H1 (cell line): ENCODE measurements at places on chromosomes 11 and 22.

DNA sequence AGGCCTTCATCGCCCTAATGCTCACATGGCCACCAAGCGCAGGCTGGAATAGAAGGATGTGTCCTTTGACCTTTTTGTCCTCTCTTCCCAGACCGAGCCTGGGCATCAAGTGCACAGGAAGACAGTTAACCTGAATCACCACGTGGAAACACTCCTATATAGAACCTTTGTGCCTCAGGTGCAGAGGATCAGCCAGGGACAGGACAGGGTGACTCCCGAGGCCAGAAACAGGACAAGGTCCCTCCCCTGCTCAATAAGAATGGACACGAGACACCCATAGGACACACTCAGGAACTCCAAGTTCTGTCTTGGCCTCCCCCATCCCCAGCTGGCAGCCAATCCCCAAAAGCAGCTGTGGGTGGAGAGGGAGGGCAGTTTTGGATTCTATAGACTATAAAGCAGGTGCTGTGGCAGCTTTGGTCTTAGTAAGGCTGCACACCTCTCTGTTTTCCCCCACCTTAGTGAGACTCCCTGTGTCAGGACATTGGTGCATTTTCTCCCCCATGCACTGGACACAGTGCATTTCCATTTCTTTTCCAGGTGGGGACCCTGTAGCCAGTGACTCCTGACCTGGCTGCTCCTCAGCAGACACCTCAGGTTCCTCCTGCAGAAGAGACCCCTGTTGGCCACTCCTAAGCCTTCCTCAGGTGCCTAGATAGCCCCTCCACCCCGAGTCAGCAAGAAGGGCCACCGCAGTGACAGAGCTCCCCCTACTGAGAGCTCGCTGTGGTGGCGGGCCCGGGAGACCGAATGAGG lies 43.6 kb upstream of the POU2AF1 start:
- peak; percentile 87 for DNase-seq

DNA sequence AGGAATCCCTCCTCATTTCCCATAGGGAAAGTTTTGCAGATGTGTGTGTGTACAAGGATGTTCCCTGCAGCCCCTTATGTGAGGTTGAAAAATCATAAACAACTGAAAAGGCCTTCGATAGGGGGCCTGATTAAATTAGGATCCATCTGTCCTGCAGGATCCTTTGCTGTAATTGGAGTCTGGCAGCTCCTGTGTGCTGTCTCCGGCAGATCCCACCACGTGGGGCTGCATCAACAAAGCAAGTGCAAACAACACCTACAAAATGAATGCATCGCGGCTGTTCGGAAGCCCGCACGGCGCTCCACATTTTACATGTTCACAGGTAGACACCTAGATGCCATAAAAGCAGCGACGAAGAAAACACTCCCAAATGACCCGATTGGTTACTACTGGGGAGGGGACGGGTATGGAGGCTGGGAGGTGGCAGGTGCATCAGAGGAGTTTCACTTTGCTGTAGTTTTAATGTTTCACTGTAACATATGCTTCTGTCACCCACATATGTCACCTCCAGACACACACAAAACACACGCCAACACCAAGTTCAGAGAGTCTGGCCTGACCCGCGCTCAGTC lies 52.2 kb downstream of the NFAM1 start:
- DNase-seq = no peak

GRCh38 chr11:73950869-73951710 lies at the start of gene DNAJB13:
Gene DNAJB13 (plus strand): TSS chr11:73951026. CDS start chr11:73951070, 44 bp downstream.
- DNase-seq = peak; percentile 86

- no peak for DNase-seq
These were observed 41.5 kb downstream of the CSTPP1 start for GRCh38 chr11:46978005-46978491.

DNA sequence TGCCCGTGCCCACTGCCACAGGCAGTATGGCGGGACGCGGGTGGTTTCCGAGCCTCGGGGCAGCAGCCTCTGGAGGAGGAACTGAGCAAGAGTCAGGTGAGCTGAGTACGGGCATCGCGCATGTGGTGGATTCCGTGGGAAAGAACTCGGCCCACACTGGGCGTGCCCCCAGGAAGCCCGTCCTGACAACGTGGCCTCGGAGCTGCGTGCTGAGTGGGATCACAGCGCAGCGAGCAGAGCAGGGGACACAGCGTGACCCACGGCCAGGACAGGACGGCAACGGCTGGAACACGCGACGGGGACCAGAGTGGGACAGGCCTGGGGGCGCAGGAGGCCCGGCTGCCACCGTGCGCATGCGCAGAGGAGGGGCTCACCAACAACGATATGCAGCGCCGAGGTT lies 36.8 kb downstream of the CERK start:
- no peak for DNase-seq

- no peak for DNase-seq
These were observed 165.4 kb downstream of the FEZ1 start for GRCh38 chr11:125330462-125331325.

- DNase-seq = no peak
These were observed 8.4 kb downstream of the EMSY start for GRCh38 chr11:76453248-76453647.

DNA sequence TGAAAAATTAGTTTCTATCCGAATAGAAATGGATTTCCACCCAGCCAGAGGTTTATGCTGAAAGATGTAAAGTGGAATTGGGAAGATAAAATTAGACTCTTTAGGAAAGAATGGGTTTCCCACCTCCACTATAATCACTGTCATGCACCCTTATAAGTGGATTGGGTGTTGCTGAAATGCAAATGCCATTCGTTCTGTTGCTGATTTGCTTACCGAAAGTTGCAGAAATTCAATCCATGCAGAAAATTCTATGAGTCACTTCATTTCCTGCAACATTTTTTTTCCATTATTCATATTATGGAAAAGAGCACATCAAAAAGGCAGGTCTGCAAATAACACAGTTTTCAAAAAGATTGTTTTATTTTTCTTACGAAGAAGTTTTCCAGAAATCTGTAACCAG lies 65.6 kb downstream of the LDLRAD3 start:
- no peak for DNase-seq

- DNase-seq = peak; percentile 37
These were observed 44.2 kb upstream of the MICAL2 start for GRCh38 chr11:12066056-12066798.

- DNase-seq = no peak
These were observed 2.9 kb upstream of the FBLN1 start for GRCh38 chr22:45499746-45500145.

GRCh38 chr22:50572965-50573364 lies 5.3 kb downstream of the CPT1B start:
- no peak for DNase-seq

- no peak for DNase-seq
These were observed 15.6 kb downstream of the CABIN1 start for GRCh38 chr22:24026733-24027132.

GRCh38 chr11:82978422-82979099 lies 77.0 kb downstream of the DDIAS start:
- no peak for DNase-seq

DNA sequence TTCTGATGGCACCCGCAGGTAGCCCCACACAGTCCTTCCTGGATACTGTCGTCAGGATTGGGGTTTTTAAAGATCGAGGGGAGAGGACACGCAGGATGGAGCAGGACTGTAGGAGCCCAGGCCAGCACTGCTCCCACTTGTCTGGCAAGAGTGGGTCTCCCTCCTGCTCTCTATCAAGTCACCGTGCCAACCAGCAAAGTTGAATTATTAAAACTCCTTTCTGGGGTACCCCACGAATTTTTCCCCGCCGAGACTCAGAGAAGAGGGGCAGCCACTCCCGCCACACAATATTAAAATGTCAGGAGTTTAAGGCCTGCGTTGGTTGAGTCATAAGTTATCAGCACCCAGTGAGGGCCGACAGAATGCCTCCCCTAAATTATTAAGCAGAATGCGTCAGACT lies 10.1 kb downstream of the LMO1 start:
- DNase-seq = no peak

DNA sequence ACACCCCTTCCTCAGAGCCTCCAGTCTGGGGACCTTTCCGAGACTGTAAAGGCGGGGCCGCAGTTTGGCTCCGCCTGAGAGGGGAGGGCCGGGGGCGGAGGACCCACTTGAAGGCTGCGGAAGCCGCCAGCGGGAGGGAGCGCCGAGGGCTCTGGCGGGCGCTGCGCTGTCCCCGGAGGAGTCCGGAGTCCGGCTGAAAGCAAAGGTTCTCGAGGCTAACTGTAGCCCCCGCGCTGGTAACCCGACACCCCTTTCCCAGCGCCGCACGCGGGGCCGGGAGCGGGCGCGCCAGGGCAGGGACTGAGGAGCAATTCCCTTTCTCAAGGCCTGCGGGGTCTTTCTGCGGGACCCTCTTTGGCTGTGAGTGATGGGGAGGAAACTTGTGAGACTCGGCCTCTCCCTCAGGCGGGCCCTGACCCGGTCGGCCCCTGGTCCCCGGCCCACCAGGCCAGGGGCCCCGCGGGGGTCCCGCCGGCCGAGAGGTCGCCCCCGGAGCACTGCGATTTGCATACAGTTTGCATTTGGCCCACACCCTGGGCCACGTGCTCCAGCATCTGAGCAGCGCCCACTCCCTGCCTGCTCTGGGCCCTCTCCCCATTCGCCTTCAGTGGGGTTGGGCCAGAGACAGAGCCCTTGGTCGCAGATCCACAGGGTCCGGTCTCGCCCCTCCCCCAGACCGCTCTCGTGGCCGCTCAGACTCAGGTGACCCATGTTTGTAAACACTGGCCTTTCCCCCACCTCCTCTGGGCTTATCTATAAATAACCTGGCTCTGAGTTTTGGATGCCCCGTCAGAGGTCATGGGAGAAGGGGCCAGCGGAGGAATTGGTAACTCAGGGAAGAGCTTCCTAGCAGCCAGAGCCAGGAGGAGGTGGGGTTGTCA lies 519 bp upstream of the ART5 start:
- peak; percentile 88 for DNase-seq

GRCh38 chr11:110438017-110438416 lies 8.3 kb downstream of the FDX1 start:
- DNase-seq = no peak

GRCh38 chr11:75626889-75627529 lies 41.8 kb downstream of the MAP6 start:
- no peak for DNase-seq

- no peak for DNase-seq
These were observed 817 bp downstream of the PANX3 start for GRCh38 chr11:124612045-124612444.

DNA sequence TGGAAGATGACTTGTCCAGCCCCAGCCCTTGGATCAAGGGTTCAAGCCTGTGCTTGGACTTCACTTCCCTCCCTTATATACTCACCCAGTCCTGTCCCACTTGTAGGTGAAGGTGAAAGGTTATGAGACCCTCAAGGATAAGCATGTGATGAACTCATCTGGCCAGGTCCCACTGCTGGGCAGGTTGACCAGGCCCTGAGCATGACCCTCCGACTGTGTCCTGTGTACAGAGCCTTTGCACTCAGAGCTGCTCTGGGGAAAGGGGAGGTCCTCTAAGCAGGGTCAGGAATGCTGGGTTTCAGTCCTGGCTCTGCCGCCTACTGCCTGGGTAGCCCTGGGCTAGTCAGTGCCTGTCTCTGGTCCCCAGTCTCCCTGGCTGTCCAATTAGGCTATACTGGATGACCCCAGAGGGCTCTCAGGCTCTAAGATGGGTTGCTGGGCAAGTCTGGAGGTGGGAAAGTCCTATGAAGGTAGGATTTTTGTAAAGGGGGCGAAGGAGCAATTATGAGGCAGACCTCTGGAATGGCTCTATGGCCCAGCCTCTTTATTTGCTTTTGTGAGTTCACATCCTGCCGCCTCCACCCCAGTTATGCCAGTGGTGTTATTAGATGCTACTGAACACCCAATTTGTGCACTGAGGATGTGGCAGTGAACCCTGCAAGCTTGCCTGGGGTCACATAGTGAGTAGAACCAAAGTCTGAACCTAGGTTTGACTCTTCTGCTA lies 14.1 kb downstream of the DGAT2 start:
- no peak for DNase-seq

GRCh38 chr11:11250470-11250869 lies 102.6 kb downstream of the CSNK2A3 start:
- no peak for DNase-seq

DNA sequence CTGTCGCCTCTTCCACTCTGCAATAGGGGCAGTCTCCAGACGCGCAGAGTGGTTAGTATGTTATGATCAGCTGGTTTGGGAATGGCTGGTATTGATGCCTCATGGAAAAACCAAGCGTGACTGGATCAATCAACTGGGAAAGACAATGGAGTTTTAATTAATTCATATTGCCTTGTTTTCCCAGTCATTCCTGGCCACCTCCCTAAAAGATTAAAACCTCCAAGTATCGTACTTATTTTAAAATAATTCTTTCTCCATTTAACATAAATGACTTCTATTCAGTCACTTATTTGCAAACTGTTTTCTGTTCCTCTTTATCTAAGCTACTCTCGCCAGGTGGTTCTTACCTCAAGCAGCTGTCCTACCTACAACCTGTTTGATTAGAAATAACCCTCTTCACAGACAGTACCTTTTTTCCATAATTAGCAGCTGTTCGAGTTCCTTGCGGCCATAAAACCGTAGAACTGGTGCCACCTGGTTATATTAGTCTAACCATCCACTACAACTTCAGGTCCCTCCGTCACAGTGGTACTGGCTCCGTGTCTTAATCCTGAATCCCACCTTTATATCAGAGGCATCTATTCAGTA lies 898 bp downstream of the ZNF215 start:
- no peak for DNase-seq

GRCh38 chr22:28094771-28095170 lies 175.7 kb upstream of the PITPNB start:
- no peak for DNase-seq

DNA sequence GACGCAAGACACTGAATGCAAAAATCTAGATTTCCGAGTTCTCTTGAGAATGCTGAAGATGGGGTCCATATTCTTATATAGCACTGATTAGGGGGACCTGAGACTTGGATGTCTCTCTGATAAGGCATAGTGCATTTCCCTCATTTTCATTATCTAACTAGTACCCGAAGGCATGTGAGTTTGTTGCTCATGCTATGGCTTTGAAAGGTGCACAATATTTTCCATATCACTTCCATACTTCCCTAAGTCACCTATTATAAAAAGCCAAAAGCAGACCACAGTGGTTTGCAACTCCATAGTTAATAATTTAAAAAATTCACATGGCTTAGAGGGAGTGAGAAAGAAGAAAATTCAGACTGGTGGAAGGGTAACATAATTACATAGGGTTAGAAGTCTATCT lies 1.7 kb downstream of the BTBD10 start:
- no peak for DNase-seq
